ENCODE measurements at places on chromosomes 6 and 20.

DNA sequence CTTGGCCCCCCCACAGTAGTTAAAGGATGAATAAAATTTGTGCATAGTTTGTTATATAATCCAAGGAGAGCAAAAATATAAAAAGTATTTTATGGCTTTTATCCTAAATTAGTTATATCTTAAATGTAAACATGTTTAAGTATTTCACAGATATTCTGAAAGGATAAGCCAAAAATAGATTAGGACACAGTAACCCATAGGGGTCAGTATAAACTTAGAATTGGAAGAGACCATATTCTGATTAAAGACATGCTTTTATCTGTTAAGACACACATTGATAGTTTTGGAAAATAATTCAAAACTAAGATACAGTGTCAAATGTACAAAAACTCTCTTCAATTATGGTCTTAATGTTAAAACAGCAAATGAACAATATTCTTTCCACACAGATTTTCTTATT is 4.5 kb upstream of the SERINC1 start:
- no peak for DNase-seq

GRCh38 chr6:116764961-116765841 is at the start of gene FAM162B:
Gene FAM162B, minus strand, starts transcription at chr6:116765719. Its CDS starts 143 bp downstream, at chr6:116765576.
- no peak for DNase-seq

GRCh38 chr6:73695619-73696421 is at the start of gene CD109:
Gene CD109, plus strand, starts transcription at chr6:73696203. Its CDS starts 13 bp downstream, at chr6:73696216.
- peak; percentile 38 for DNase-seq

DNA sequence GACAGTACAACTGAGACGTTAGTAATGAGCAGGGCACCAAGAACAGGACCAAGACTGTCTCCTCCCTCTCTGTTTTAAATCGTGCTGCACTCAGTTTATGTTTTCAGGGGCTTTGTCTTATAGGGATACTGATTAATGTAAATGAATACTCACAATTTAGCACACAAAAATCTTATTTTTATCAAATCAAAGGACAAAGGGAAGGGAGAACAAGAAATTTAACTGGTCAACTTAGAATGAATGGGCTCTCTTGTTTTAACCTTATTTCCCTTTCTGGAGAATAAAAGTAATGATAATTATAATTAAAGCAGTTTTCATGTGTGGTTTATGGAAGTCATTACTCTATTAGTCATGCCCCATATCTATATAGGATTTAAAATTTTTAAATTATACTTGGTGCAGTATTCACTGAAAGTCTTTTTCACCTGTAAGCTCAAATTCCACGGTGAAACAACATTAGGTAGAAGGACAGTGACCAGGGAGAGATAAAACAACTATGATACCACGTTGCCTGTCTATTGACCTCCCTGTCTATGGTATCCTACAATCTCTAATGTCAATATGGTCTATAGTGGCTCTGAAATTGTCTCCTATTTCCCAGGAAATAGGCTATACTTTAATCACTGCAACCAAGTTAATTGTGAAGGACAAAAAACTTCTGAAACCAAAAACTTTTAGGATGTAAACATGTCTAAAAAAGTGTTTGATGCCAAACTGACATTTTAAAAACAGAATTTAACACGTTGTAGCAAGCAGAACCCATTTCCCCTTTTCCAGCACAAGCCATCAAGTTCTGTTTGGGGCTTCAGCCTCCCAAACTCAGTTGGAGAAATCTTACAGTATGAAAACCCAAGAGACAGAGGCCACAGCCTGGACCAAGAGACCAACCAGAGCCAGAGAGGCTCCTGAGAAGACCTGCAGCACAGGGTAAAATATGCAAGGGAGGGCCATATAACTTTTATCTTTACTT is 15.0 kb downstream of the ELOVL5 start:
- no peak for DNase-seq

- no peak for DNase-seq
Measured at GRCh38 chr6:38636027-38636426, 3.7 kb downstream of the BTBD9 start.

DNA sequence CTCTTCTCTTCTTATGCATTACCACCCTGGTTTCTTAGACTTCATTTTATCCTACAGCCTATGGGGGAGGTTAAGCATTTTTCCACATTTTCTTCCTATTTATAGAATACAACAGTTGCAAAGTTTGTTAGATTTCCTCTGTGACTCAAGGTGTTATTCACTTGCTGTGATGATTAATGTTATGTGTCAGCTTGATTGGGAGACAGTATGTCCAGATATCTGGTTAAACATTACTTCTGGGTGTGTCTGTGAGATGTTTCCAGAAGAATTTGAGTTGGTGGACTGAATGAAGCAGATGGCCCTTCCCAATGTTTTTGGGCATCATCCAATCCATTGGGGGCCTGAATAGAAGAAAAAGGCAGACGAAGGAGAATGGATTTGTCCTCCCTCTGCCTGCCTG is 131.3 kb downstream of the C6orf118 start:
- DNase-seq = no peak

- peak; percentile 4 for DNase-seq
Measured at GRCh38 chr20:46438156-46438750, 31.8 kb upstream of the ELMO2 start.

GRCh38 chr6:6686748-6687601 is 98.5 kb downstream of the LY86 start:
- DNase-seq = no peak

GRCh38 chr20:54217762-54218161 is 9.9 kb downstream of the PFDN4 start:
- DNase-seq = no peak

GRCh38 chr6:32945108-32945760 is 4.4 kb upstream of the HLA-DMB start:
- DNase-seq = no peak

DNA sequence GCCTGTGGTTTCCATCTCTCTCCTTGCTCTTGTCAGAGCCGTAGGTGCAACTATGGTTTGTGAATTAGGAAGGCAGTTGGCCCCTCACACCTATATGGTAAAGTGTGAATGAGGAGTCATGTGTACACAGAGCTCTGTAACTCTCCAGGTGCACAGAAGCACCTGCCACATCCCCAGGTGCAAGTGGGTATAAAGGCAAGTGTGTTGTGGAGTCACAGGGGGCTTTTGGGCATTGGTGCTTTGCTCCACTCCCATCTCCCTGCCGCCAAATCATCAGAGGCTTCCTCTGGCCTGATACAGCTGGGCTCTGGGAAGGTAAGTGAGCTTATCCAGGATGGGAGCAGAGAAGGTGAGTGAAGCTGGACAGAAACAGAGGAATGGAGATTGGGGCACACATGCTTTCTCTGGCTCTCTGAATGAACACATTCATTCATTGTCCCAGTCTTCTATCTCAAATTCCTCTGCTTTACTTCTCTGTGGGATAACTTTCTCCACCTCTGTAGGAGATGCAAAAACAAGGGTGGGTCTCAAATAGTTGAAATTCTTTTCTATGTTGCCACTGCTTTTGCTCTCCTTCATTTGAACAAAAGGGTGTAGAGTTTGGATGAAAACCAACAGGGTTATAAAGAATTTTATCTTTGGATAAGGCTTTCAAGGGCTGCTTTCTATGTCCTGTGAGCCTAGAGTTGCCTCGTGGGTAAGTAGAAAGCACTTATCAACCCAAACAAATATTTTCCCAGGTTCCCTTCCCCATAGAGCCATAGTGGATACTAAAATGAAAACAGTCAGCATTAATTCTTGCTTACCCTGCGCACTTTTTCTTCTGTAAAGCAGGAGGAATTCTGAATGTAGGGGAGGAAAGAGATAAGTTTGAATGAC is 45.0 kb upstream of the RIPOR2 start:
- no peak for DNase-seq

- DNase-seq = peak; percentile 22
Measured at GRCh38 chr6:128370072-128370471, 150.3 kb downstream of the PTPRK start.

DNA sequence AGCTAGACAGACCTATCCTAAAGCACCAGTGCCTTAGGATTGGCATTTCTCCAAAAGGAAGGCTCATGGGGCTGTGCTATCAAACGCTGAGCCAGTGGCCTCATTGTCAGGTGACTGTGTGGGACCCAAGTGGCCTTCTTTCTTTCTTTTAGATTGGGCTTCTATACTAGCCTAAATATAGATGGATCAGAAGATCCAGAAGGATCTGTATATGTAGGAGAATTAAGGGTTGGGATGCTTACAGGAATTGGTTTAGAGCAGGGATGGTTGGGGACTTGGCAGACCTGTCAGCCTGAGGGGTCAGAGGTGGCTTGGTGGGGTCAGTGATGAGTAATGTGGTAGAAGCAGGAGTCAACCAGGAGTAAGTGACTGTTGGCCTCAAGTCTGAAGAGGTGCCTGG is 14.8 kb downstream of the ABT1 start:
- DNase-seq = no peak

GRCh38 chr6:20236909-20237600 is 24.8 kb upstream of the MBOAT1 start:
- no peak for DNase-seq

- no peak for DNase-seq
Measured at GRCh38 chr6:26044140-26045064, 42.8 kb upstream of the HFE start.

DNA sequence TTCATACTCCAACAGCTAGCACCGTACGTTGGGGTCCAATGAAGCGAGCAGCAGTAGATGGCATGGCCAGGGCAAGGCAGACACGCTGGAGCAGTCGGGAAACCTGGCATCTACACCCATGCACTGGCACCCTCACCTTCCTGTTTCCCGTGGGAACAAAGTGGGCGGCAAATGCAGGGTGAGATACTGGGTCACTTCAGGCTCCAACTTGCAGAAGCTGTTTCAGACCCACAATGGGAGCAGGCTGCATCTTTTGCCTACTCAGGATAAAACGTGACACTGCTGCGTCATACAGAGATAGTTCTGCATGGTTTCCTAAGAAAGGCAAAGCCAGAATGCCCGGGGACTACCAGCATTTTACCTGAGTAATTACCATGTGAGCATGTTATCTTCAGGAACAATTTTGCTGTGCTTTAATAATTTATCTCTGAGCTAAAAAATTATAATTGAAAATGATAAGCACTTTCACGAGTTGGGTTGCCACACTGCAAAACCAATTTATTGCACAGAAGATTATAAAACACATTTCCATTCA is 10.9 kb upstream of the CD93 start:
- no peak for DNase-seq

DNA sequence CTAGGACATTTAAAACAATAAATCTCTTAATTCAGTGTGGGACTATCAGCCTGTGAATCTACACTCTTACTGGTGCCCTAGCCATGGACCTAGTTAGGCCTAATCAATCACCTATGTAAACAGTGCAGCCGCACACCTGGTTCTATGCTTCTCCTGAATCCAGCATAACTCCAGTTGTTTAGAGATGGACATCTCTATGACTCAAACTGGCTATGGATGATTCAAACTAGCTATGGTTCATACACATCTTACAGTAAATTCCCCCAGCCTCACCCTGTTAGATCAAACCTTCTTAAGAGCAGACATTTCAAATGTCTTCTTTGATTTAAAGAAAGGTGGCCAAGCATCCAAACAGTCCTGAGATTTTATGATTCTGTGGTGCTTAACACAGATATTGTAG is 34.7 kb downstream of the SLC35B3 start:
- DNase-seq = no peak

GRCh38 chr6:106134906-106135634 is 48.9 kb downstream of the PRDM1 start:
- DNase-seq = no peak

DNA sequence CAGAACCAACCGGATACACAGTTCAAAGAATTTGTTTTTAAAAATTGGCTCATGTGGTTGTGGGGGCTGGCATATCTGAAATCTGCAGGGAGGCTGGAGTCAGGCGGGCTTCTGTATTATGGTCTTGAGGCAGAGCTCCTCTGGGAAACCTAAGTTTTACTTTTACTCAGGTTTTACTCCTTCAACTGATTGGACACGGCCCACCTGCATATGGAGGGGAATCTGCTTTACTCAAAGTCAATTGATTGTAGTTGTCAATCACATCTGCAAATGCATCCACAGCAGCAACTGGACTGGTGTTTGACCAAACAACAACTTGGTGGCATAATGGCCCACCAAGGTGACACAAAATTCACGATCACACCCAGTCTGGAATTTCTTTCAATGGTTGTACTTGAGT is 103.4 kb downstream of the ERMARD start:
- DNase-seq = no peak

DNA sequence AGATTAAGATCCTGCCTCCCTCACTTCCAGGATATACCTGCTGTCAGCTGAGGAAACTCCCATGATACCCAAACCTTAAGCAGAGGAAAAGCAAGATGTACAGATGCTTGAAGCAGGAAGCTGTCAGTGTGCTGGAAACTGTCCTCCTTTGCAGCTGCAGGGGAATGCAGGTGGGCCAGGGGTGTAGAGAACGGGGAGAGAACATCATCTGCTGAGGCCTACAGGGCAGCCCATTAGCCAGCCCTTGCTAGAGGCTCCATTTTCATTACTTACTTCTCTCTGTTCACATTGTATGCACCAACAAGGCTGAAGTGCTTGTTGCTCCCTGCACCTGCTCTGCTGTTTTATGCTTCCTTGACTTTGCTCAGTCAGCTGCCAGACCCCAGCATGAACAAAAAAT is 119.1 kb downstream of the PRND start:
- DNase-seq = no peak

DNA sequence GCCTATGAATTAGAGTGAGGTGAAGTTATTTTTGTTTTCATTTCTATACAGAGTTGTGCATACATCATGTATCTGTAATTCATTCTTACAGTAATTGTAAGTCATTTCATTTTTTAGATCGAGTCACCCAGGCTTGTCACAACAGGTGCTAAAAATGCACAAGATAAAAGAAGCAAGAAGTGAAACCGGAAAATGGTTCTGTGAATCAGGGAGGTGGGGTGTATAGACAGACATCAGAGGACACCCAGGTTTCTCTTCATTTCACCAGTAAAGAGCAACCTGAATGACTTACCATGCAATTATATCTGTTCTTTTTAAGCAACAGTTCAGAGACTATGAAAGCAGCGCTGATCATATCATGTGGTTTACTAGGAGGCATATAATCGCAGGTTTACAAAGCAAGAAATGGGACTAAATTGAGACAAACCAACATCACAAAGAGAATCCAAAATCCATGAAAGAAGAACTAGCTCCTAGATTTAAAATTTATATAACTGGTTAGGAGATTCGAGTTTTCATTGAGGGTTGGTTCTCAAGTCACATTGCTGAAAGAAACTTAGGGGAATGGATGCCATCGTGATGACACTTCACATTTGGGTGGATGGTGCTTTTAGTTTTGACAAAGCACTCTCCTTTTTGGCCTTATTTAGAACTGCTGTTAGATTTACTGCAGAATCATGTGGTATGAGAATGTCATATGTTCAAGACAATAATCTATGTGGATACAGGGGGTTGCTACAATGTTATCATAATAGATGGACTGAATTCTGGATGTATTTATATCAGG is 27.9 kb upstream of the TBC1D7 start:
- no peak for DNase-seq

DNA sequence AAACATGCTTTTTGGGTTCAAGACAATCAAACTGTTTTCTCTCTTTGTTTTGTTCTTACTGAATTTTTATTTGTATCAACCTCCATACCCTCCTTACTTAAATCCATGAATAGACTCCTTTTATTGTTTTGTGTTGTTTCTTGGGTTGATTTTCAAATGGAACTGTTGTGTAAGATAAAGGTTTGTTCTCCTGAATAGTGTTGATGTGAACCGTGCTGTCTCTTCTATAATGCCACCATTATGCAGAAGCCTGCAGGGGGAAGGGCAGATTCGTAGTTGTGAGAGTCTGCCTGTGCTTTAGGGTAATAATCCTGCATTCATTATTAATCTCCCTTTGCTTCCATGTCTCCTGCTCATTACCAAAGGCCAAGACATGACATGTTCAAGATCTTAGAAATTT is 105.9 kb downstream of the CDKAL1 start:
- DNase-seq = no peak

Measured in astrocyte of the cerebellum (primary cell).